ENCODE measurements at places on chromosomes 2 and 18.

- no peak for DNase-seq
Observed at GRCh38 chr2:137254052-137254451, 488.7 kb downstream of the THSD7B start.

GRCh38 chr18:10689236-10690034 is 163.6 kb downstream of the NAPG start:
- DNase-seq = peak; percentile 62

DNA sequence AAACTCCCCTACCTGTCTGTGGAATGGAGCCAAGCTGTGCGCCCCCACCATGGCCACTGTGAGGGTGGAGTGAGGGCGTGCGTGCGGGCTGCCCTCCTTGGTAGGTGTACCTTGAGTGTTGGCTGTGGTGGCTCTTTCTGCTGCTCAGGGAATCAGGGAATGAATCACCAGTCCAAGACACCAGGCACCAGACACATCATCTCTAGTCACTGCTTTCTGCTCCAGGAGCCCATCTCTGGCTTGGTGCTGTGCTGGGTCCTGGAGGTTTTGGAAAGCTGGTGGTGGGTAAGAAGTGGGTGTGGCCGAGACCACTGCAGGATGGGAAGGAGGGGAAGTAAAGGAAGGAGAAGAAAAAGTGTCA is 209.9 kb downstream of the SEPTIN10 start:
- DNase-seq = no peak

DNA sequence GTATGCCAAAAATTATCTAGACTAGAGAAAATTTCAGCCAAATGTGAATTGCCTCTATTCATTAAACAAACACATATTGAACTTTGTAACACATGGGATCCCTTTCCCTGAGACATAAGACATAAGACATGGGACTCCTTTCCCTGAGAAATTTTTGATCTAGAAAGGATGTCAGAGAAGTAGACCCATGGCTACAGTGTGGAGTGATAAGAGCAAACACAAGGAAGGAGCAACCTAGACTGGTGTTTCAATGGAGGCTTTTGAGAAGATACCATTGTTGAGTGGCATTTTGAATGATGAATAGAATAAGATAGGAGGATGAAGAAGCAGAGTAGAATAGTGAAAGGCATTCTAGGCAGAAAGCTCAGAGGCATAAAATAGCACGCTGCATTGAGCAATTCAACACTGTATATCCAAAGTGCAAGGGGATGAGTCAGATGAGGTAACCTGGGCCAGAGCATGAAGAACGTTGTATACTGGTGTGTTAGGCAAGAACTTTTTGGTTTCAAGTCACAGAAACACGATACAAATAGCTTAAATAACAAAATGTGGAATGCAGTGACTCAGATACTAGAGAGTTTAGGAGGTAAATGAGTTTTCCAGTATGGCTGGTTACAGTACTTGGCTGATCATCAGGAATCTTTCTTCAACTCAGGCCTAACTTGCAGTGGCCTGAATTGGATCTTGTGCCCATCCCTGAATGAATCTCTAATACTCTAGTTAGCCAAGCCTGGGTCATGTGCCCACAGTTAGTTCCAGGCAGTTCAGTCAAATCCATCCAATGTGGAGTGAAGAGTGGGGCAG is 129.8 kb upstream of the TANK start:
- DNase-seq = no peak

DNA sequence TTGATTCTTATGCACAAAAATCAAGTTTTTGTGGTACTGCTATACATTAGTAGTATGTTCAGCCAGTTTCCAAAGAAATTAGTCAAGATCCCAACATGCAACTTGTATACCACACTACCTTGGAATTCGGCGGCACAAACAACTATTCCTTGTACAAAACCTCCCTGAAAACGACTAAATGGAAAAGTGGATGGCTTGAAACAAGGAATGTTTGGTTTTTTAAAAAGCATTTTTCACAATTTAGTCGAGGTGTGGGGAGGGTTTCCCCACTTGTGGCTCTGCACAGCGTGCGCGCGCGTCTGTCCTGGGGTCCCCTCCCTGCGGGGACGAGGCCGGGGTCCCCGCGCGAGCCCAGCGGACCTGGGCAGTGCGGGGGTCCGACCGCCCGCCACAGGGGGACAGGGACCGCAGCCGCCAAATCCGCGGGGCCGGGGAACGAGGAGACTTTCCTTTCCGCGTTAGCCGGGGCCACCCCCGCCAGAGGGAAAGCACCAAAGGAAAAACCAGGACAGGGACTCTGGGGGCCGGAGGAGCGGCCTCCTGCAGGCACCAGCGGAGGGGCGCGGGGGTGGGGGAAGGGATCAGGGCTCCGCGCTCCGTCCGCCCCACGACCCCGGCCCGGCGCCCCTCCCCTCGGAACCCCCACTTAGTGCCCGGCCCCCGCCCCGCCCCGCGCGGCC is 534 bp upstream of the SOCS6 start:
- peak; percentile 68 for DNase-seq

DNA sequence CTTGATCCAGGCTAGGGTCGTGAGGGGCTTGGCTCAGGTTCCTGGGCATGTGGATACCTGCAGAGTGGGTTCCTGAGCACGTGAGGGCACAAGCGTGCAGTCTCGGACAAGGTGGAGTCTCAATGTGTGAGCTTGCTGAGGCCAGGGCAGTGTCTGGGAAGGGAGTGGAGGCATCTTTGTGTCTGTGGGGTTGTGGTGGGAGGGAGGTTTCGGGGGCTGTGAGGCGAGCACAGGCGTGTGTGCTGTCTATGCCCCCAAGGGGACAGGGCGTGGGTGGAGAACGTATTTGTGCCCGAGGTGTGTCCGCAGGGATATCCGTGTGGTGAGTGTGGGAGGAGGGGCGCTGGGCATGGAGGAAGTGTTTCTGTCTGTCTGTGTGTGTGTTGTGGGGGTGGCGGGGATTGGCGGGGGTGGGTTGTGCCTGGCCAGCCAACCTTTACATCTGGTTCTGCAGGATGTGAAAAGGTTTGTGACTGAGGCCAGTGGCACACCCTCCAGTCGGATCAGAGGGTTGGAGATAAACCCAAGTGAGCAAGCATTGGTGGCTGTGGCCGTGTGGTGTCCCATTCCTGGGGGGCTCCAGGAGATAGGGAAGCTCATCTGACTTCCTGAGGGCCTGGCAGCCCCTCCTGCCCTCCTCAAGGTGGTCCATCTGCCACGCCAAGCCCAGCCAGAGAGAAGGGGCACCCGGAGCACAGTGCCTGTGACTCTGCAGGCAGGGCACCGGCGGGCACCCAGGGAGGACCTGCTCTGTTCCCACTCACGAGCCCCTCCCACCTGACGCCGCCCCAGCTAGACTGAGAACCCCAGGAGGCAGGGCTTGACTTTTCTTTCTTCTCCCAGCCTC is 57.1 kb downstream of the ZFP36L2 start:
- DNase-seq = peak; percentile 59

DNA sequence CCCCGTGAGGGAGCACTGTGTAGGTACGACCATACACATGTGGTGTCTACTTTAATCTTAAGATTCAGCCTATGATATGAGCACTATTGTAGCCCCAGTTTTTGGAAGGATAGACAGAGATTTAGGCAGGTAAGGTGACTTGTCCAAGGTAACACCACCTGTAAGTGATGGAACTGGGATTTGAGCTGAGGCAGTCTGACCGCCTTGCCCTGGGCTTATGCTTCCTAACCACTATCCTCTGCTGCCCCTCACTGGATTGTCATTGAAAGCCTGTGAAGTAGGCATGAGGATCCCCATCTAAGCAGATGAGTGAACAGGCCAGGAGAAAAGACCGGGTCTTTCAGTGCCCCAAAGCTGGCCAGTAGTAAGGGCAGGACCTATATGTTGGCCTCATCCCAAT is 343.8 kb downstream of the CYRIA start:
- DNase-seq = no peak

- DNase-seq = no peak
Observed at GRCh38 chr2:11242542-11243174, 87.4 kb downstream of the SLC66A3 start.

All from femur (tissue), 1 donor.